ENCODE measurements at places on chromosomes 3 and 15.
A peak's percentile ranks its signal among the peaks of the same experiment; 100 is the strongest.

DNA sequence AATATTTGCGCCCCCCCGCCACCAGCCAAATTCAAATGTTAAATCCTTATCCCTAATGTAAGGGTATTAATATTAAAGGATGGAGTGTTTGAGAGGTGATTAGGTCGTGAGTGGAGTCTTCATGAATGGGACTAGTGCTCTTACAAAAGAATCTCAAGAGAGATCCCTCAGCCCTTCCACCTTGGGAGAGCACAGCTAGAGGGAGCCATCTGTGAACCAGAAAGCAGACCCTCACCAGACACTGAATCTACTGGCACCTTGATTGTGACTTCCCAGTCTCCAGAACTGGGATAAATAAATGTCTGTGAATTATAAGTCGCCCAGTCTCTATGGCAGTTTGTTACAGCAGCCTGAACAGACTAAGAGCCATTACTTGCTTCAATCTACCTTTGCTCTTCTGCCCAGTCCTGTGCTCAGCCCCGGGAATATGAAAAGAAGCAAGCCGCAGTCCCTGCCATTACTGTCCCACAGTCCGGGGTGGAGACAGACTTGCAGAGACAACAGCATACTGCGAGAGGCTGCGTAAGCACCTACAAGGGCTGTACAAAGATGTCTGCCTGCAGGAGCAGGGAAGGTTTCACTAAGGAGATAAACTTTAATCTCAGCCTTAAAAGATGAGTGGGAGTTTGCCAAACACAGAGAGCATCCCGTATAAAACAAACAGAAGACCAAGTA is 110.7 kb upstream of the TMCO5A start:
- no peak for DNase-seq

DNA sequence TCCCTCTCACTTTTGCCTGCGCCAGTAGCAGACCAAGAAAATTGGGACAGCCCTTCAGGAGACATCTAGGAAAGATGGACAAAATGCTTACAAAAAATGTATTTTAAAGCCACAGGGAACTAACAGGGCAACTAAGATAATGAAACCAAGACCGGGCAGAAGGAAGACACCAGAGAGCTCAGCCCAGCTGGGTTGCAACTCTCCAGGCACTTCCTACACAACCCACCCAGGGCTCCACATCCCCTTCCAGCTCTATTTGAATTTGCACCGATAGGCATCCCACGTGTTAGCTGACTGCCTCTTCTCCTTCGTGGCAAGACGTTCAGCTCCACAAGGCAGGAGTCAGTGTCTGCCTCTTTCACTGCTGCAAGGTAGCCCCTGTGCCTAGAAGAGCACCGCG is 6.6 kb upstream of the ATP10A start:
- DNase-seq: no peak

DNA sequence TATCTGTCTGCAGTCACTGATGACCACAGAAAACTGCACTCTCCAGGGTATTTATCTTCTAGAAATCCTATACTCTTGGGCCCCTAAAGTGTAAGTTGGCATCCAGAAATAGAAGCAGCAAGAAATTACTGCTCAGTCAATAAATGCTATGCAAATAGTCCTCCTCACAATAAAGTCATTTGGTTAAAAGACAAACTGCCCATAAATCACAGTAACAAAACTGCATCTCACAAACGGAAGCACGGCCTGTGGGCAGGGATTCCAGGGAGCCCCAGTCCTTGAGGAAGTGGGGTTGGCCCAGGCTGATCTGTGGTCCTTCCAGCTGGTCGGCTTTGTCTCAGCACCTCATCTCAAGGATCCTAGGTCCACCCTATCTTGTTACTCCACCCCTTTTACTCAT is 29.7 kb upstream of the SPATA12 start:
- DNase-seq: no peak

DNA sequence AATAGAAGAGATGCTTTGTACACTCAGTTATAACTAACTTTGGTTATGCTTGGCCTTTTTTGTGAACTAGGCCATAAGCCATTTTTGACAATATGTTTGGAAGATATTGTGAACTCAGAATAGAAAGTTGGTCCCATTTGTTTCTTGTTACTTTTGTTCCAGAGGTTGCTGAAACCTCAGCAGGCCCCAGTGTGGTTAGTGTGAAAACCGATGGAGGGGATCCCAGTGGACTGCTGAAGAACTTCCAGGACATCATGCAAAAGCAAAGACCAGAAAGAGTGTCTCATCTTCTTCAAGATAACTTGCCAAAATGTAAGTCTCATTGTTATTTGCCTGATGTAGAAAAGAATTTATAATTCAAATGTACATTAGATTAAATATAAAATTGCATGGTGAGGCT is 5.7 kb downstream of the ALAS1 start:
- no peak for DNase-seq

GRCh38 chr3:11379238-11379823 is 107.1 kb downstream of the ATG7 start:
- DNase-seq: no peak

DNA sequence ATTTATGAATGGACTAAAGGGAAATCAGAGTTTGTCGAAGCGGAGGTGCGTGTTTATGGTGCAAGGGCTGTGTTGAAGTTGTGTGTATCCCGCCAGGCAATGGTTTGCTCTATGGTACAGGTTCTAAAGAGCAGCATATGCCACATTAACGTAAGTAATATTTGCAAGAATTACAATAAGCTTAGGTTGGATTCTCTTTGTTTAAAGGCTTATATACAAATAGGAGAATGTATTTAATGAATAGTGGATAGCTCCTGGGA is 800 bp downstream of the EPHA3 start:
- no peak for DNase-seq

GRCh38 chr3:14598143-14598569 is 53.4 kb upstream of the CCDC174 start:
- peak; percentile 2 for DNase-seq

DNA sequence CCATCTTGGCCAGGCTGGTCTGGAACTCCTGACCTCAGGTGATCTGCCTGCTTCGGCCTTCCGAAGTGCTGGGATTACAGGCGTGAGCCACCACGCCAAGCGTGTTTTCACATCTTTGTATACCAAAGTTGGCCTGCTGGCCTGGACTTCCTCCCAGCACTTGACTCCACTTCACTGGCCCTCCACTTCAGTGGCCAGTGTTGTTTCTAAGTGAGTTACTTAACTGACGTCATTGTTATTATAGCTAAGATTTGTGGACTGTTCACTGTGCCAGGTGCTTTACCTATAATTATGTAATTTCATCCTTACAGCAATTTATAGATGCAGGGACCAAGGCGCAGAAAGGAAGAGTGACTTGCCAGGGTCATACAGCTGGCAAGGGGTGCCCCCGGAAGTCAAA is 52.0 kb downstream of the HRH1 start:
- no peak for DNase-seq

- no peak for DNase-seq
These were observed 256.2 kb downstream of the ZNF621 start for GRCh38 chr3:40780925-40781406.

GRCh38 chr3:72569754-72570440 is 278.3 kb downstream of the SHQ1 start:
- DNase-seq: no peak

DNA sequence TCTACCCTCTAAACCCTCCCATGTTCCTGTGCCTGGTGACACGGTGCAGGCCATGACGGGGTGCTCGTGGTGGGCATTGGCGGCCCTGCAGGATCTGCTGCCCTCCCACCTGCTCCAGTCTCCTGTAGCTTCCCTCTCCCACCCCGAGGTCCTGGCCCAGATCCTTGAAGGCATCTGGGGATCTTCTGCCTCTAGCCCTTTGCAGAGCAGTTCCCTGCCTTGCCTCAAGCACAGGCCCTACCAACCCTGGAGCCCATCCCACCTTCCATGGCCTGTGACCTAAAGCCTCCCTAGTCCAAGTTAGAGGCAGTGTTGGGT is 27.5 kb upstream of the SEC13 start:
- no peak for DNase-seq

DNA sequence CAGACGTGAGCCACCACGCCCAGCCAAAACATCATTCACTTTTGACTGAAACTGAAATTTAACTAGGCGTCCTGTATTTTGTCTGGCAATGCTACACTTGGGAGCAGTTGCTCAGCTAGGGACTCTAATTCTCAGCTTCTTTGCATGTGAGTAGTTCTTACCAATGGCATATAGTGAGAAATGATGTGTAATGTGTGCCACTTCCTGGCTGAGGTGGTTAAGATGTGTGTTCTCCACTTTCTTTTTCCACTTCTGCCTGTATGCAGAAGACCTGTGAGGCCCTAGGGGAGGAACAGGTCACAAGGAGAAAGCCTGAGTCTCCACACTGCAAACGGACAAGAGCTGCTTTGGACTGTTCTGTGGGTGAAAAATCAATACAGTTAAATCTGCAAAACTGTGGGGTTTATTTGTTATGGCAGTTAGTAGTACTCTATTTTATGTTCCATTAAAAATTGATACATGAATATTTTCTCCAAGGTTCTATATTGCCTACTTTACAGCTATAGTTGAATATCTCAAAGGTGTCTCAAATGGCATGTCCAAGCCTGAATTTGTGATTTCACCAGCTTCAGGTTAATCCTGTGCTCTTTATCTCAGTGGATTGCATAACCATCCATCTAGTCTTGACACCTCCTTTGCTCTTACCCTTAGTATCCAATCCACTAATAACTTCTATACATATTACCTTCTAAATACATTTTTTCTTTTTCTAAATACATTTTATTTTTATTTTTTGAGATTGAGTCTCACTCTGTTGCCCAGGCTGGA is 59.3 kb downstream of the NR1D2 start:
- DNase-seq: no peak

- no peak for DNase-seq
These were observed 120.7 kb downstream of the EEFSEC start for GRCh38 chr3:128273841-128274573.

DNA sequence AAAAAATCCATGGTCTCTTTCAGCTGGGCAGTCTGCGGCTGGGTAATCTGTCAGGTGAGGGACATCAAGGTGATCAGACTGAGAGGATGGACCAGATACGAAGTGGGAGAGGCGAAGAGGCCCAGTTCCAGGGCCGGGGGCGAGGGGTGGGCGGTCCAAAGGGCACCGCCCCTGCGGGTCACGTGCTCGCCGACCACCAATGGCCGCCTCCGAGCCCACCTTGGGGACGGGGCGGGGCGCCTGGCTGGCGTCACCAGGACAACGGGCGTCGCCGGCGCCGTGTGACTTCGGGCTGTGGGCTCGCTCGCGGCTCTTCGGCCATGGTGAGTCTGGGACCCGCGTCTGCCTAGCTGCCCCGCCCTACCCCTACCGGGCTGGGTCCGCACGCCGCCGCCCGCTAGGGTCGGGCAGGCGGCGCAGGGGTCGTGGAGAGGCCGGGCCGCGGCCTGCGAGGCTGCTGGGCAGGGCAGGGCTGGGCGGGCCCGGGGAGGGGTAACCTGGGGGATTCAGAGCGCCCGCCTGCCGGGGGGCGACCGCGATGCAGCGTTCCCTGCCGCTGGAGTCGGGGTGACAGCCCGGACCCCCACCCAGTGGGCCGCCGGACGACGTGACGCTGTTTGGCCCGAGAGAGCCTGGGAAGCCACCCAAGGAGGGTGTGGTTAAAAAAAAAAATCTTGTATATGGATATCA is at the start of gene FBXL2:
Gene FBXL2 (plus strand): TSS at position 250 of the 690 bp plus-strand sequence. CDS start 71 bp downstream, at position 321.
- DNase-seq: peak; percentile 13

DNA sequence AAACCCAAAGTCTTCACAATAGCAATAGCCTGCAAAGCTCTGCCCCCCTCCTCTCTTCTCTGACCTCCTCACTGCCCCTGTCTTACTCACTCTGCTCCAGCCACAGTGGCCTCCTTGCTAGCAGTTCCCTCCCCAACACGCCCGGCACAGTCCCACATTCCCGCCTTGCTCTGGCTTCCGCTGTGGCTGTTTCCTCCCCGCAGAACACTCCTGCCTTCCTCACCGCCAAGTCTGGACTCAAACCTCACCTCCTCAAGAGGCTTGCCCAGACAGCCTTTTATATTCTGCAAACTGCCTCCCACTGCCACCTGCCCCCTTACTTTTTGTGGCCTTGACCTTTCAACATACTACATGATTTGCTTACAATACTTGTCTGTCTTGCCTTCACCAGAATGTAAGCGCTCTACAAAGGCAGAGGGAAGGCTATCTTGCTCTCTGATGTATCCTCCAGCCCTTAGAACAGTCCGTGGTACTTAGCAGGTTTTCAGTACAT is 406 bp upstream of the MPI start:
- DNase-seq: no peak

GRCh38 chr15:67670647-67671305 is 128.3 kb downstream of the MAP2K5 start:
- no peak for DNase-seq

DNA sequence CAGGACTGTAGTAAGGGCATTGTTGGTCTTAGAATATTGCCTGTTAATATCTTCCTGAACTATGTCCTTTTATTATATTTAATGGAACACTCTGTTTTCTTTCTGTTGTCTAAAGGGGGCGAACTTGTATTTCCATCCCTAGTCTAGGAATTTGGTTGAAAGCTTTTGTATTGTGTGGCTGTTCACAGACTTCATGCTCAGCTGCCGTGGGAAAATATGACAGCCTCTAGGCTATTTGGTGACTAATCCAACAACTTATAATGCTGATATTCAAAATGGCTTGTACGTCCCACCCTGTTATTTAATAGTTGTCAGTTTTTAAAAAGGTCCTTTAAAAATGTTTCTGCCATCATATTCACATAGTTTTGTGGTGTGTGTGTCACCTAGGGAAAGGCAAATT is 202.6 kb downstream of the KLHL25 start:
- DNase-seq: no peak

GRCh38 chr3:49868862-49869466 is 742 bp downstream of the CAMKV start:
- no peak for DNase-seq

GRCh38 chr3:50923955-50924354 is 249.2 kb downstream of the DOCK3 start:
- DNase-seq: no peak

GRCh38 chr3:138332472-138333073 is 2.9 kb upstream of the NME9 start:
- DNase-seq: no peak

DNA sequence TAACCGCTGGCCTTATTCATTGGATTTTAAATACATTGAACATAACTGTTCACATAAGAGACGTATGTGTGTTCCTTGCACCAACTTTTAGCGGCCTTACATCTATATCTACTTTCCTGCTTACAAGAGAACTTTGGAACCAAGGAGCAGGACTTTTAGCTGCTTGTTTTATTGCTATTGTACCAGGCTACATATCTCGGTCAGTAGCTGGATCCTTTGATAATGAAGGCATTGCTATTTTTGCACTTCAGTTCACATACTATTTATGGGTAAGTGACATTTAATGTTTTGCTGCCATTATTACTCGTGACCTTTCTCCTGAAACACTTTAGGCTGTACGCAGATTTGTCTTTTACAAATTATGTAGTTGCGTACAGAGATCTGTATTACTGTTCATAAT is 47.1 kb downstream of the STT3B start:
- DNase-seq: no peak
